ENCODE measurements at places on chromosomes 3 and 15. TPM values are rescaled to one million over a fixed set of nuclear protein-coding genes. Genes with fewer than 3 reads are reported as not detected.

MOBP gene
- total RNA-seq, result not detected

SPSB4 gene
- total RNA-seq, result under 0.01 TPM

CPLX3 gene
- not detected for total RNA-seq

NPAP1 gene
- not detected for total RNA-seq

ROBO1 gene
- 25.4 TPM for total RNA-seq

KPNA4 gene
- total RNA-seq, result 32.0 TPM

EPHB3 gene
- 26.3 TPM for total RNA-seq

NOX5 gene
- total RNA-seq, result not detected
